ENCODE measurements at places on chromosomes 11 and 22.

DNA sequence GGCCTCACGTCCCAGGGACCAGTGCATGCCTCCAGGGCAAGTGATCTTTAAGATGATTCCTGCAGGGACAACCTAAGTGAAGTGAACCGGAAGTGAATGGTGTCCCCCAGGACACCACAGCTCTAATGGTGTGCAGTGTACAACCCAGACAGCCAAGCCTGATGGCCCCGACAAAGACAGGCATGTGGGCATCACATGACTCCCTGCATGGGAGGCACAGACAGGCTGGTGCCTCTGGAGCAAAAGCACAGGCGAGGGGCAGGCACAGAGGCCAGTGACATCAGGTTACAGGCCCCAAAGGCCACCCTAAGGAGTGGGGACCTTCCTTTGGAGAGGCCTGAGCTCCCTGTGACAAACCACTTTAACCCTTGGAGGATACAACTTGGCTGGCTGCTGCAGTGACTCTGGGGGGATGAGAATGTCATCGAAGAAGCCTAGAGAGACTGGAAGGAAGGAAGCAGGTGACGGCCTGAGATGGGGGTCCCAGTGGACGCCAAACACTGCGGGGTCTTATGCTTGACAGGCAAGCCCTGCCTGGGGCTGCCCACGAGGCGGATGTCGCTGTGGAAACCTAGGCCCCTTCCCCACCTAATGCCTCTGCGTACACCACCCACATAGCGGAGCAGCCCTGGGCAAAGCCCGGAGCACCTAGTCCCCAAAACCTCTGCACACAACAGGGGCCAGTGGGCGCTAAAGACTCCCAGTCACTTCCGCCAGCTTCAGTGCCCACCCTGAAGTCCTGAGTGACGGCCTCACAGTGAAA, 12.4 kb downstream of the POLR3H start:
- DNase-seq, result peak; percentile 27

DNA sequence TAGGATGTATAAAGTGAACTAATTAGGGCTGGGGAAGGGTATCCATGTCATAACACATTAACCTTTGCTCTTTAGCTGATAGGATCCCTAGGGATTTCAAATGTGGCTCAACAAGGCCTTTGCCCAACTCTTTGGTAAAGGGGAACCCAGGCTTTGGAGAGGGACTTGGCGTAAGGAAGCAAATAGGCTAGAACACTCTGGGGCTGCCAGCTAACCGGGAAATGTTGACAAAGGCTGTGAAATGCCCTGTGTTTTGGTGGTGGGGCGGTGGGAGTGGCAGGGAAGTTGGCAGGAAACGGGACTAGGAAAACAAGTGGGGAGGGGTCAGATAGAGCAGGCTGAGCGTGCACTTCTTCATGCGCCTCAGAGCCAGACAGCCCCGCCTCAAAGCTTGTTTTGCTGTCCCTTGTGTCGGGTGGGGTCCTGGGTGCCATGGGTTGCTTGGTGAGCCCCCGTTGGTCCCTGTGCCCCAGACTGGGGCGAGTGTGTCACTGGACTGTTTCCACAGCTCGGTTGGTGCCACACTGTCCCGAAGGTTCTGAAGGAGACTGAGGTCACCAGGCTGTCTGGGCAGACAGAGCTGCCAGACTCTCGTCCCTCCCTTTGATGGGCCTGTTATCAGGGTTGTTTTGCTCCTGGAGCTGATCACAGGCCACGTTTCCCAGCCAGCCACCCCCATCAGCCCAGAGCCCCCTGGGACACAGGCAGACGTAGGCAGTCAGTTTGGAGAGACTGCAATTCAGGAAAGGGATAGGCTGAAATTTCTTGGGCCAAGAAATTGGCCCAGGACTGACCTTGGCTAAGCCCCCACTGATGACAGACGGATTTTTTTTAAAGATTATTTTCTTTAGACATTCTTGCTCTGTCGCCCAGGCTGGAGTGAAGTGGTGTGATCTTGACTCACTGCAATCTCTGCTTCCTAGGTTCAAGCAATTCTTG, 19.6 kb downstream of the KCTD21 start:
- no peak for DNase-seq

DNA sequence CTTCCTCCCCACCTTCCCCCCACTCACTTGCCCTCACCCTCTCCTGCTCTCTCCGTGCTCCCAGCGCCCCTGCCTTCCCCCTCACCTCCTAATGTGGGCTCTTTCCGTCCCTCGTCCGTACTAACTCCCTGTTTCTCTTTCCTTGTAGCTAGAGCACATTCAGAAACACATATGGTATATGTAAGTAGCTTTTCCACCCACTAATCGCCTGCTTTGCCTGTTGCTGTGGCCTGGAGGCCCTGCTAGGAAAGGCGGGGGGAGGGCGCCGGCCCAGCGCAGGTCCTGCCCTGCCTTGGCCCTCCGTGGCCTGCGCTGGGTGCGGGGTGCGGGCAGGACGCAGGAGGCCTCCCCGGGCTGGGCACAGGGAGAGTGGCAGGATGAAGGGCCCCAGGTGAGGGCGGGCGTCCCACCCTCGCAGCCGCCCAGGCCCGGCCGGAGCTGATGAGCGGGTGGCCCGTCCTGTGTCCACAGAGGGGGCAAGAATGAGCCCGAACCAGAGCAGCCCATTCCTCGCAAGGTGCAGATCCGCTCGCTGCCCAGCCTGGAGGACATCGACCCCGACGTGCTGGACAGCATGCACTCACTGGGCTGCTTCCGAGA, 41.7 kb downstream of the MOB2 start:
- no peak for DNase-seq

GRCh38 chr11:64347193-64347867, 7.3 kb downstream of the CCDC88B start:
- DNase-seq, result no peak

DNA sequence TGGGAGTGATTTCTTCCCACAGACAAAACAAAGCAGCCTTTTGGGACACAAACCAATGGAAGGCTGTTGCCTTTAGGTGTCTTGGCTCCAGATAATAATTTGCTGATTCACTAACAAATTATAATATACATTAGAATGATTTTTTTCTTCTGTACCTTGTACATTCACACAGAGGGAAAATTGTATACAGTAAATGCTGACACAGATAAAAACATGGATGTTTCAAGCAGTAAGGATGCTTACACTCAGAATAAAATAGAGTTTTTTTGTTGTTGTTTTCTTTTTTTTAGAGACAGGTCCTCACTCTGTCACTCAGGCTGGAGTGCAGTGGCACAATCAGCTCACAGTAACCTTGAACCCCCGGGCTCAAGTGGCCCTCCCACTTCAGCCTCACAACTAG, 109.2 kb upstream of the TRPC6 start:
- DNase-seq, result no peak

DNA sequence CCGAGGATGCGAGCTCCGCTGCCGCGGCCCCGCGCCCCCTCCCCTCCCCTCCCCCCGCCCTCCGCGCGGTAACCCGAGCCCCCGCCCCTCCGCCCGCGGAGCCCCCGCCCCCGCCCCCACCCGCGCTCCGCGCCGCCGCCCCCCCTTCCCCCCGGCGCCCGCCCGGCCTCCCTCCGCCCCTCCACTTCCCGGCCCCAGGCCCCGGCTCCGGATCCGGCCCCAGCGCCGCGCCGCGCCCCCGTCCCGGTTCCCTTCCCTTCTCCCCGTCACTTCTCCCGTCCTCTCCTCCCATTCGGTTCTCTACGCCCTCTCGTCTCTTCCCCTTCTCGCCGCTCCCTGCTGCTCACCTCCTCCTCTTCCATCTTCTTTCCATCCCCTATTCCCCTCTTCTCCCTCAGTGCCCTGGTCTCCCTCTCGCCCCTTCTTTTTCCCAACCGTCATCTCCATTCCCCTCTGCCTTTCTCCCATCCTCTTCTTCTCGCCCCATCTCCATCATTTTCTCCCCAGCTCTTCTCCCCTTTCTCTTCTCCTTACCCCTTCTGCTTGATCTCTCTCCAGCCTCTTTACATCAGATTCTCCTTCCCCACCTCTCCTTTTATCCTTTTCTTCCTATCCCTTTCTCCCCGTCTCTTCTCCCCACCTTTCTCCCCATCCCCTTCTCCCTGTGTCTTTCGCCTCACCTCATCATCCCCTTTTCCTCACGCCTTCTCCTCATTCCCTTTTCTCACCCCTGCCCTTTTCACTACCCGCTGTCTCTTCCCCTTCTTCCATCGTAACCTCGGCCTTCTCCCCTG, at the start of gene DCHS1:
TSS of gene DCHS1 (minus strand) at position 20 of the 794 bp plus-strand sequence. CDS start 14,196 bp downstream, outside the sequence.
- no peak for DNase-seq

GRCh38 chr11:112298535-112298934, 37.9 kb upstream of the PLET1 start:
- no peak for DNase-seq

All from cerebellar cortex (tissue), 1 donor.